ENCODE measurements at places on chromosomes 5 and 9.

DNA sequence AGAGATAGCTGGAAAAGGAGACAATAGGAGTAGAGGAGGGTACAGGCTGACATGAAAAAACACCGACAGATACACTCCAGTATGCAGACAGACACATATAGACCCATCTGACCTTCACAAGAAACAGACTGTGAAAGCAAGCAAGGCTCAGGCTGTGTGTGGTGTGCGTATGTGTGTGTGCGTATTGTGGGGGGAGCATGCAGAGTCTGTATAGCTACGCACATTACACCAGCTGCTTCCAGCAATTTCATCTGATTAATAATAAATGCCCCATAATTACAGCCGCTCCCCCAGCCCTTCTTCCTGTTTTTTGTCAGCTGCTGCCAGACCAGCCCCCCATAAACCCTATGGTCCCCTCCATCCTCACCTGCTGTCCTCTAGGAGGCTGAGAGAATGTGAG is 6.7 kb downstream of the CNTFR start:
- no peak for DNase-seq

DNA sequence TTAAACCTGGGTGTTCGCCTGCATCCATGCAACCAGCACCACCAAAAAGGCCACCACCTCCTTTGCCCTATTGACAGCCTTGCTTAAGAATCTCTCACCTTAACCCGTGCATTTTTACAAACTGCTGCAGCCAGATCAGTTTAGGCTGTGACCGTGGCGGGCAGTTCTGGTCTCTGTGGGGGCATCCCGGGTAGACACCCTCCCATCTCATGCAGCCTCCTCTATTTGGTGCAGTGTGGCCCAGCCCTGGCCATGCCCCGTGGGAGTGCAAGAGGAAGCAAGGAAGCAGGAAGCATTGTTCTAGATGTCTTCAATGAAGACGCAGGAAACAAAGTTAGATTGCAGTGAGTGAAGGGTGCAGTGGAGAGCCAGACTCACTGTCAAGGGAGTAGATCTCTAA is 108.8 kb upstream of the MVB12B start:
- DNase-seq, result no peak

DNA sequence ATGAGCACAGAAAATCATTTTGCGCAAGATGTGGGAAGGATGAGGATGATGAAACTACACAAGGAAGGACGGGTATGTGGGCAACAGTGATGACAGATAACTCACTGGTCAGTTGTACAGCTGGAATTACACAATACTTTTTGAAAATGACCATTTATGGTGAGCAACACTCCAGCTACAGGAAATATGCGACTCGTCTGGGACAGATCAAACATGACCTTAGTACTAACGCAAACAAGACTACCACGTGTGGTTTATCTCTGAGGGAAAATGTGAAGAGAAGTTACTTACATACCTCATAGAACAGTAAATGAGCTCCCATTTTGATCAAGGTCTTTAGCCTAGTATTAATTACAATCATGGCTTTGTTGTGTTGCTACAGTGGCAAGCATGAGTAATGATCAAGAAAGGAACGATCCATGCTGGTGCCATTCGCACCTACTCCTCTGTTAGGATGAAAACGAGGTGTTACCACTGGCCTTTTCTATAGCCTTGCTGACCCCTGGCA is 456.9 kb downstream of the BNC2 start:
- no peak for DNase-seq

DNA sequence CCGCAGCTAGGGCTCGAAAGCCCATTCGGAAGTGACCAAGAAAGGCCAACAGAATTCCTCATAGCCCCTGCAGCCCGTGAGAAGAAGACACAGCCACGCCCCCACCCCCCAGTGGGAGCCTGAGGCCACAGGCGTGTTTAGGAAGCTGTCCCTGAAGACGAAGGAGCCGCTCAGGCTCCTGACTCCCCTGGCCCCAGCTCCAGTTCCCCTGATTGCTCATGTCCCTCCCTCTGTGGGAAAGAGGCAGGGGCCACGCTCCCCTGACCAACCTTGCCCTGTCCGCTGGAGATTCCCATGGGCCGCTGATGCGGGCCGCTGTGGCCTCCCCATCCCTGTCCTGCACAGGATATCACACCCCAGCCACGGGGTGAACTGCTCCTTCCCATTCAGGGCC is 13.6 kb downstream of the ROPN1L start:
- DNase-seq, result no peak

Measured in stimulated activated CD4-positive, alpha-beta T cell treated with anti-CD3 and anti-CD28 coated beads, Interleukin-12 subunit alpha, Interleukin-12 subunit beta, amount 100 ng/mL, for 48 hours (primary cell).